ENCODE measurements at places on chromosomes 1 and 21.
A peak's percentile ranks its signal among the peaks of the same experiment; 100 is the strongest.

DNA sequence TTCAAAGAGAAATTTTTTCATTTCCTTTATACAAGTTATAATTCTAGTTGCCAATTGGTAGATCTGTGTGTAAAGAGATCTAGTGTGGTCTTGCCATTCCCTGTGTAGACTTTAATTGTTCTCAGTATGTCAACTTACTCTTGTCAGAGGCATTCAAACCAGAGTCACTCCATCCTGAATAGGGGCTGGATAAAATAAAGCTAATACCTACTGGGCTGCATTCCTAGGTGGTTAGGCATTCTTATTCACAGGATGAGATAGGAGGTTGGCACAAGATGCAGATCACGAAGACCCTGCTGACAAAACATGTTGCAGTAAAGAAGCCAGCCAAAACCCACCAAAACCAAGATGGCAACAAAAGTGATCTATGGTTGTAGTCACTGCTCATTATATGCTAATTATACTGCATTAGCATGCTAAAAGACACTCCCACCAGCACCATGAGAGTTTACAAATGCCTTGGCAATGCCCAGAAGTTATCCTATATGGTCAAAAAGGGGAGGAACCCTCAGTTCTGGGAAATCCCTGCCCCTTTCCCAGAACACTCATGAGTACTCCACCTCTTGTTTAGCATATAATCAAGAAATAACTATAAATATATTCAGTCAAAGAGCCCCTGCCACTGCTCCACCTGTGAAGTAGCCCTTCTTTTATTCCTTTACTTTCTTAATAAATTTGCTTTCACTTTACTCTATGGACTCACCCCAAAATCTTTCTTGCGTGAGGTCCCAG is 74.0 kb upstream of the ADAMTS5 start:
- DNase-seq, result no peak

DNA sequence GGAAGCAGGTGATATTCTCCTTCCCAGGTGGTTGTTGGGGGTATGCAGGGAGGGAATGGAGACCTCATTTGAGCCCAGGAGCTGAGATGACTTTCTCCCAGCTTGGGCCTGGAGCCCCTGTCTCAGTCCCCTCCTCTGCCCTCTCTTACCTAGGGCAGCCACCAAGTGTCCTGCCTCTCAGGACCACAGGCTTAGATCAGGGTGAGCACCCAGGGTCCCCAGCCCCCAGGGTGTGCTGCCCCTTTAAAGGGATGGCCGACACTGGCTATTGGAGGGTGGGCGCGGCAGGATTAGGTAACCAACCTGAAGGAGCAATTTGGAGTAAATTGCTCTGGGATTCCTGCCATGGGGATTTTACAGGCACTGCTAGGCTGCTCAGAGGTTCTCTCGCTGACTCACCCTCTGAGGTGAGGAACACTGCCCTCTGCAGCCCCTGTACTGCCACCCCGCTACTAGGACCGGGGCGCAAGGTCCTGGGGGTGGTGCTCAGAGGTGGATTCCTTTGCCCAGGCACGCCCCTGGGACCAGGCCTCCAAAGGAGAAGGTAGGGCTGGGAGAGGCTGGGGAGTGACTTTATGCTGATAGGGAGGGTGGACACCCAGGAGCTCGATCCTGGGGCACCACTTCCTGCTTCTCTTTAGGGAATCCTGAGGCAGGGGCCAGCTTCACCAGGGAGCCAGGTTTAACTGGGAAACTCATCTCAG is 1.5 kb downstream of the RPS6KA1 start:
- DNase-seq, result peak; percentile 55

GRCh38 chr1:118636004-118636403 is 352.1 kb downstream of the TBX15 start:
- no peak for DNase-seq

GRCh38 chr1:43541141-43541540 is 10.5 kb downstream of the PTPRF start:
- DNase-seq, result no peak

- DNase-seq, result no peak
These were observed 20.1 kb downstream of the TFAP2E start for GRCh38 chr1:35592991-35593769.

- no peak for DNase-seq
These were observed 16.5 kb upstream of the TTC34 start for GRCh38 chr1:2817784-2818564.
